ENCODE measurements at places on chromosomes 12 and 14.

GRCh38 chr14:21514341-21514740, 3.2 kb upstream of the METTL3 start:
- no peak for DNase-seq

DNA sequence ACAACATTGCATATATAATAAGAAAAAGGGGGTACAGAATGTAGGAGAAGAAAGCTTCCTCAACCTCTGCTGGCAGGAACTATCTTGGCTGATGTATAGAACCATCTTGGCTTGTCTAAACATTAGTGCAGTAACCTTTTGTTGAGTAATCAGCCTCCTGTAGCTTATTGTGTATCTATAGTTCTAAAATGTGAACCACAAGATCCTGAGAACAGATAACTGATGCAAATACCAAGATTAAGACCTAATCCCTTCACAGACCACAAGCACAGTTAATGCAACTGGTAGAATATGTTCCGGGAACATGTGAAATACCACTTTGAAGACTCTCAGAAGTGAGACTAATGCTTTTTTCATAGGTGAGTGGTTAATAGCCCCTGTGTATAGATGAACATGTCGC, 50.7 kb upstream of the KCNC2 start:
- DNase-seq: no peak

- DNase-seq: no peak
Measured at GRCh38 chr12:30296486-30296885, 399.2 kb downstream of the IPO8 start.

GRCh38 chr12:93287149-93287548, 90.6 kb upstream of the NUDT4 start:
- DNase-seq: no peak

GRCh38 chr12:21516281-21516680, 9.8 kb upstream of the SPX start:
- DNase-seq: no peak

- no peak for DNase-seq
Measured at GRCh38 chr14:29926228-29926627, 1.4 kb downstream of the PRKD1 start.

DNA sequence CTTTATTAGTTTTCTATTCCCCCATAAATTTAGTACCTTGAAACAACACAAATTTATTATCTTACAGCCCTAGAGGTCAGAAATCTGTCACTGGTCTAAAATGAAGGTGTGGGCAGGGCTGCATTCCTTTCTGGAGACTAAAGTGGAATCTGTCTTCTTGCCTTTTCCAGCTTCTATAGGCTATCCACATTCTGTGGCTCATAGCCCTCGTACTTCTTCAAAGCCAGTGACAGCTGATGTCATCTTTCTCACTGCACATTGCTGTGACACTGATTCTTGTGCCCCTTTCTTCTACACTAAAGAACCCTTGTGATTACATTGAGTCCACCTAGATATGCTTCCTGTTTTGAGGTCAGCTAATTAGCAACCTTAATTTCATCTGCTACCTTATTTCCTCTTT, 23.2 kb upstream of the DCN start:
- no peak for DNase-seq

DNA sequence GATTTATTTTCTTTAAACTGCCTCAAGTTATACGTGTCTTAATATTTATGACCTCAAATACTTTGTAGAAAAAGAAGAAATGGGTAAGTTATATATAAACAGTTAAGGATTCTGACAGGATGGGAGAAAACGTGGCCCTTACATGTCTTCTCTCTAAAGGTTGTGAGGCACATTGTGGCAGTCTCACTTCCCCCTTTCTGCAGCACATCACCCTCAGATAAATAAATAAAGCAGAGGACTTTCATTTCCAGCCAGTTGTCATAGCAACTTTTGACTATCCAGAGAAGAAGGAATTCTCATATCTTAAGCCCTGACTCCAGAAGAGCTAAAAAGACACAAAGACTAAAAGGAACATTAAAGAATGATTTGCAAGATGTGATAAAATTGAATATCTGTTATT, 28.8 kb upstream of the CEP83 start:
- no peak for DNase-seq

GRCh38 chr12:47686645-47687240, 19.1 kb downstream of the RPAP3 start:
- no peak for DNase-seq

- DNase-seq: no peak
Measured at GRCh38 chr12:121090586-121091514, 41.8 kb upstream of the P2RX7 start.

- no peak for DNase-seq
Measured at GRCh38 chr12:5573390-5573789, 141.5 kb downstream of the NTF3 start.

- no peak for DNase-seq
Measured at GRCh38 chr12:52530905-52531304, 10.7 kb upstream of the KRT5 start.

- DNase-seq: no peak
Measured at GRCh38 chr12:120241561-120242274, 23.8 kb downstream of the PXN start.

GRCh38 chr12:108390495-108391203, 51.5 kb upstream of the CMKLR1 start:
- no peak for DNase-seq

DNA sequence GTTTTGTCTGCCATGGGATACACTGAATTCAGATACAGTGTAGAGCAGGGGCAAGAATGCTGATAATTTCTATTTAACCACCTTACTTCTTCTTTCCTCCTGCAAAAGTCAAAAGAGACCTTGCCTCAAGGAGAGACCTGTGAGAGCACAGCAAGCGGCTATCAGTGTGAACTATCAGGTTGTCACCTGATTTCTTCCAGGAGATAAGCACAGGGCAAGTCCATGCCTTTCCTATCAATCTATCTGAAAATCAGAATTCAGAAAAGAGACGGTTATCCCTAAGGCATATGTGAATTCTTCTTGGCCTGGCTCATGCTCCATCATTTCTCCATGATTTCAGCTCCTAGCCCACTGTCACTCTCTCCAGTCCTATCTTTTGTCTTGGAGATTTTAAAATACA, 128.9 kb upstream of the CCND2 start:
- no peak for DNase-seq

GRCh38 chr14:30655124-30655523, 33.0 kb downstream of the SCFD1 start:
- DNase-seq: no peak

DNA sequence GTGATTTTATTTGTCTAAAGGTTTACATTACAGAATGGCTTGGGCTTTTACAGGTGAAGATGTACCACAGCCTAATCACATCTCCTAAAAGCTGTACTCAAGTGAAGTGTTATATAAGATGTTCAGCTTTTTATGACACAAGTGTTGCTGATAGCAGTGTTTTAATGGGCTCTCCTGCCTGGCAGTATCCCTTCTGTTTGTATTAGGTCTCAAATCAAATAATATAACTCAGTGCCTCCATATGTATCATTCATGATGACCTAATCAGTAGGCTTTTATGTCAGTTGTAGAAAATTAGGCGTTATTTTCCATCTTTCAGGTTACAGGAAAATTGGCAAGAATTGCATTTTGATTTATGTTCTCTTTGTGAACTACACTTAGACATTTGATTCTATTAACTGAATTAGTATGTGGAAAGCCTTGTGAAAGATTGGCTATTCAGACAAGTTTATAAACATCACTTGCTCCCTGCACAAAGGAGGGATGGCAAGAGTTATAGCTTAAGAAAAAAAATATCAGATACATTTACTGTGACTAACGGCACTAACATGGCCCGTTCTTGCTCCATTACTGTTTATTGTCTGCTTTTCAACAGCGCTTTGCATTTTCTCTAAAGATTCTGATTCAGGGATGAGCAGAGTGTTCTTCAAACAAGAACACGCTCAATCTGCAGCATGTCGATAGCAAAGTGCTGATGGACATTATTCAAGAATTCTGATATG, 143.7 kb upstream of the DIO2 start:
- no peak for DNase-seq

GRCh38 chr12:85781766-85782165, 54.4 kb downstream of the RASSF9 start:
- no peak for DNase-seq

DNA sequence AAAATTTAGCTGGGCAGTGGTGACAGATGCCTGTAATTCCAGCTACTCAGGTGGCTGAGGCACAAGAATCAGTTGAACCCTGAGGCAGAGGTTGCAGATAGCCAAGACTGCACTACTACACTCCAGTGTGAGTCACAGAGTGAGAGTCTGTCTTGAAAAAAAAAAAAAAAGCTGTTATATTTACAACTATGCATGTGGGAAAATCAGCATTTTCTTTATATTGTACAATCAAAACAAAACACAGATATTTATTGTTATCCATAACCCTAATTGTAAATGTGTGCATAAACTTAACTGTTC, 12.5 kb downstream of the C1R start:
- DNase-seq: no peak

DNA sequence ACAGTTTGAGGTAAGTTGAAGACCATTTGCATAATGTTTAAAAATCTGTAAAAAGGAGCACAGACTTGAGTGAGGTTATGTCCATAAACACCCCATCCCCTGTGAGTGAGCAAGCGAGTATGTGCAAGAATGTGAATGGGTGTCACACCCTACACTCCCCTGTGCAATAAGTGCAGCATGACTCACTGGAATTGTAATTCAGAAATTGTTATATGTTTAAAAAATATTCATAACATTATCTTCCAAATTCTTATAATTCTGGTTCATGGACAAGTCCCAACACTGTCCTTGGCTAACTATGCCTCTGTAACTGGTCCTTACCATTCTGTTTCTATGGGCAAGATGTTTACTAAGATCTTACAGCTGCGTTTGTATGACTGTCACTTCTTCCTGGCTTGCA, 207.8 kb upstream of the FAR2 start:
- no peak for DNase-seq

GRCh38 chr14:40445020-40445419, 1012.8 kb upstream of the FBXO33 start:
- no peak for DNase-seq

- DNase-seq: no peak
Measured at GRCh38 chr12:49126852-49127763, 4.1 kb downstream of the TUBA1B start.

GRCh38 chr14:23407516-23408306, at the start of gene MYH6:
MYH6 (minus strand) TSS chr14:23408273; CDS start chr14:23407223, 1,050 bp downstream.
- DNase-seq: no peak

DNA sequence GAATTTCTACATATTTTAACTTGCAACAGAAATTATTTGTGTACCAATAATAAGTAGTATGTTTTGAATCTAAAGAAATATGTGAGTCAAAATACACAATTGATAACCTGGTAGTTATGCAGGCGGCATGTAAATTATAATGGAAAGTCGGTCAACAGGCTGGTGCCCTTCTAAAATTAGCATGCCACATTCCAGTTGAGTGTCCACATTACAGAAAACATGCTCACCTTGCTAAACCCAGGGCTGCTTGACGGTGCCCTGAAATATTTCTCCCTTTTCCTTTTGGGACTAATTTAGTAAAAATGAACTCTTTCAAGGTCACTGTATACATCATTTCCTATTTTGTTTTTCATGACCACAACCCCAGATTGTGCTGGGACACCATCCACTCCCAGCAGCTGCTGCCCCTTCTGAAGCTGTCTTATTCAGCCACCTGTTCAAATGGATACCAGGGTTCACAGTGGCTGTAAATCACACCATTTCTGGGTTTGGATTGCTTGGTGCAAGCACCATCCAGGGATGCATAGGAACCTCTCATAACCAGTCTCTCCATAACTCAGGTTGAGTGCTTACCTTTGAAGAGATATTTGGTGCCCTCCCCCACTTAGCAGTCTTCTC, 110.6 kb downstream of the ANO6 start:
- no peak for DNase-seq

- no peak for DNase-seq
Measured at GRCh38 chr12:88935856-88936255, 355.6 kb upstream of the KITLG start.

GRCh38 chr14:79225815-79226214, 985.5 kb downstream of the DIO2 start:
- no peak for DNase-seq

DNA sequence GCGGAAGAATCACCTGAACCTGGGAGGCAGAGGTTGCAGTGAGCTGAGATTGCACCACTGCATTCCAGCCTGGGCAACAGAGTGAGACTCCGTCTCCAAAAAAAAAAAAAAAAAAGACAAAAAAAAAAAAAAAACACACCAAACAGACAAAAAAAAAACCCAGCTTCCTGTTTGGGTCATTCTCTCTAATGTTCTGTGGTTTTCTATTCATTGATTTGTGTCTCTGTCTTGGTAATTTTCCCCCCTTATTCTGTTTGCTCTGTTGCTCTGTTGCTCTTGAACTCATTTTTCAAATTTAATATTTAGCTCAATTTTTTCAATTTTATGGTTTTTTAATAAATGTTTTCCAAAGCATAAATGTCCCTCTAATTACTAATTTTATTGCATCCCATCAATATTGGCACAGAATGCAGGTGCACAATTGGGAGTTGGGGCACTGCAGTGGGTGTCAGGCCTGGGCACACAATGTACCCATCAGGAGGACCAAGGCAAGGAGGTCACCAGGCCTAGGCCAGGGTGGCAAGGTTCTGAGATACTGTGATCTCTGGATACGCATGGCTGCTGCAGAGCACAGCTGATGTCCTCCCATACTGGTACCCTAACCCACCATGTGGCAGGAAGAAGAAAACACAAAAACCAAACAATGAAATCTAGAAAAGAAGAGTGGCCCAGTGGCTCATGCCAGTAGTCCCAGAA, 8.0 kb upstream of the GNPTAB start:
- no peak for DNase-seq

DNA sequence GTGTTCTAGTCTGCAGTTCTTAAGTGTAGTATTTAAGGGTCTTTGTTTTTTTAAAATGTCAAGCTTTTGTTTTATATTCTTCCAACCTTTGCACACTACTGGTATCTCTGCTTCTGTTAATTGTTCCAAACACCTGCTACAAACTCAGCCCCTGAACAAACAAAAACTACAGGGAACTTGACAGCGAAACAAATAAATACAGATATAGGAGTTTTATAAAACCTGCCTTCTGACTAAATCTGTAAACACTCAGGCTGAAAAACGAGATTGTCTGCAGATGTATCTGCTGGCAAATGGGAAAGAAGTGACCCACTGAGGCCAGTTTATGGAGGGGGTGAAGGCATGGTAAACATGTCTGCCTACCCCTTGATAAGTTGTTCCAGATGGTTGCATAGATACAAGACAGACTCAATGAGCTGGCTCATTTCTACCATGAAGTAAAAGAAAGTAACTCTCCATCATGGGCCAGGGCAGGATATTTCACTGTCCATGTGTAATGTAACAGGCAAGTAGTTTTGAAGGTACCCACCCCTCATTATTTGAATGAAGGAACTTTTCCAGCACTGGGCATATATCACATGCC, 75.6 kb downstream of the LMO3 start:
- no peak for DNase-seq

DNA sequence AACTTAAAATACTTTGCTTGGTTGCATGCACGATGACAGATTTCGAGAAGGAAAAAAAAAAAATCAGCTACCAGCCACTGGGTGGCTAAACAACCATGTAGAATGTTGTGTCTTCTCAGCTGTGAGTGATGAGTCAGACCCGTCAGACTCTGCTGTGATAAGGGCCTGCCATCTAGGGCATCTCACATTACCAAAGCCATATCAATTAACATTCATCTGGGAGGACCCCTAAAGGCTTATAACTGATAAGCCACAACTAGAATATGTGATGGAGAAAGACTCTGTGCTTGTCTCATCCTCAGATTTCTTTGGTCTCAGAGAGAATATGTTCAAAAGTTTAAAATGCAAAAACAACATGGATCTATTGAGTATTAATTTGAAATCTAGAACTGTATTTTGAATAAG, 111.5 kb downstream of the PAX9 start:
- DNase-seq: no peak

GRCh38 chr12:131120831-131121271, 167.1 kb downstream of the ADGRD1 start:
- DNase-seq: no peak
